ENCODE measurements at places on chromosomes 3 and 15.
A peak's percentile ranks its signal among the peaks of the same experiment; 100 is the strongest.

DNA sequence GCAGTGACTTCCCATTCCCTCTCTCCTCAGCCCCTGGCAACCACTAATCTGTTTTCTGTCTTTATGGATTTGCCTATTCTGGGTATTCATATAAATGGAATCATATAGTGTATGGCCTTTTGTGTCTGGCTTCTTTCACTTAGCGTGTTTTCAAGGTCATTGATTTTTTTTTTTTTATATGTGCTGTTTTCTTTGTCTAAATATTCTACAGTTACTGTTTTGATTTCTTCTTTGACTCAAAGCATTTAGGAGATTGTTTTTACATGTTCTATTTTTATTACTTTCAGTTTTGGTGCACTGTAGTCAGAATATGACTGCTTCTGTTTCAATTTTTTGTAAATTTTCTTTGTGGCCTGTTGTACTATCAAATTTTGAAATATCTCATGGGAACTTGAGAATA lies 71.9 kb upstream of the RNU6-1 start:
- DNase-seq, result no peak

- no peak for DNase-seq
These were observed 52.9 kb downstream of the BCHE start for GRCh38 chr3:165784337-165784736.

DNA sequence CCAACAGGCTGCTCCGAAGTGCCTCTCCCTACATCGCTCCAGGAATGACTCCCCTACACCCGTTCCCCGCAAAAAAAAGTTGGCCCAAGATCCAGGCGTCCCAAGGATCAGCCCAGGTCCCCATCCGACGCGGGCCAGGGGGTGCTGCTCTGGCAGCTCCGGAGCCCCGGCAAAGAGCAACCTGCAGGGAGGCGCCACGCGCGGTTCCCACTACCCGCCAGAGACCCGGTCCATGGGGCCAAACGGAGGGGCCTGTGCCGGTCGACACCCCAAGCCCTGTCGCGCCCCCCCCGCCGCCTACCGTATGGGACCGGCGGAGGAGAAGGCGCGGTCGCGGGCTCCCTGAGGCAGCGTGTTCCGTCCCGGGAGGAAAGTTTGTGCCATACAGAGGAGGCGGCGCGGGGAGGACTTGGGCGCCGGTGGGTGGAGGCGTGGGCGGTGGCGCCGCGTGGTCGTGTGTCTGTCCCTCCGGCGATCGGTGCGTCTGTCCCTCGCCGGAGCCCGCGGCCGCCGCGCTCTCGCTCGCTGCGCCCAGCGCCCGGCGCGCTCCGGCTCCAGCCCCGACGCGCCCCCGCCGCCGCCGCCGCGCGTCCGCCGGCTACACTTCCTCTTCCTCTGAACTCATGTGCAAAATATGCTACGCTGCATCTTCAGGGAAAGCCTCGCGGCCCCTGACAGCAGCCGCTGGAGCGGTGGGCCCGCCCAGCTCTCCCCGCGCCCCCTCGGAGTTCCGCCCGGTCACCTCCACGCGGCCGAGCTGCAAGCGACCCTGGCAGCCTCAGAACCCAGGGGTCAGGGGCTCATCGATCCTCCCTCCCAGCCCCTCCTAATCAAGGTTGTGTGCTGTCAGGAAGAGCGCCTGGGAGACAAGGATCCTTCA lies at the start of gene RFTN1:
RFTN1 (minus strand) TSS at position 559 of the 880 bp plus-strand sequence. CDS start 19,830 bp downstream, outside the sequence.
- peak; percentile 50 for DNase-seq

- no peak for DNase-seq
These were observed 93.1 kb downstream of the ARHGEF26 start for GRCh38 chr3:154214306-154214705.

DNA sequence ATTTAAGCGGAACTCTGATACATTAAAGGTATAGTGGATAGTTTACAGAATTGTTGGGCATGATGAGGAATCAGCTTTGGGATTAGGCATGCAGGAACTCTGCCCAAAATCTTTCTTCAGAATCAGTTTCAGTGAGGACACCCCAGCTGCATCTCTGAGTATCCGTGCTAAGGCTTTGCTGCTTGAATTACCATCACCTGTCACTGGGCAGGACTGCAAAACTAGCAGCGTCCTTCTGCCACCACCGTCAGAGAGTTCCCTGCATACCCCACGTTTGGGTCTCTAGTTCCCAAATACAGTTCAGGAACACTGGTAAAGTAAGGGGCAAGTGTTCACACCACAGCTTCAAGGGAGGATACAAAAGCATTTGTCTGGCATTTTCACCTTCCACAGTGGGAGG lies 164.6 kb upstream of the ARHGEF26 start:
- DNase-seq, result no peak

- no peak for DNase-seq
These were observed 8.5 kb downstream of the EPB42 start for GRCh38 chr15:43212299-43212698.

Measured in endothelial cell of umbilical vein (primary cell).